ENCODE measurements at places on chromosomes 12 and 14.

GRCh38 chr12:56150563-56150962 is 1.8 kb upstream of the MYL6B start:
- DNase-seq: no peak

DNA sequence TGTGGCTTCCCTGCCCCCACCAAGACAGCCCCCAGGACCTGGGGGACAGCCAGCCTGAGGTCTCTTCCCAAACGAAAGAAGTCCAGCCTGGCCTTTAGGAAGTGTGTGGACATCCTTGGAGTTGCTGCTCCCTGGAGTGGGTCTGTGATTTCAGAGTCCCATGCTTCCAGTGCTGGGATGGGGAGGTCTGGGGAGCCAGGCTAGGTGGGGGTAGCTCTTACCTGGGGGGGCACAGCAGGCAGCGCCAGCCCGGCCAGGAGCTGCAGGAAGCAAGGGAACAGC is 509 bp downstream of the PGF start:
- DNase-seq: no peak

GRCh38 chr14:23708343-23708742 is 72.2 kb downstream of the DHRS2 start:
- no peak for DNase-seq

DNA sequence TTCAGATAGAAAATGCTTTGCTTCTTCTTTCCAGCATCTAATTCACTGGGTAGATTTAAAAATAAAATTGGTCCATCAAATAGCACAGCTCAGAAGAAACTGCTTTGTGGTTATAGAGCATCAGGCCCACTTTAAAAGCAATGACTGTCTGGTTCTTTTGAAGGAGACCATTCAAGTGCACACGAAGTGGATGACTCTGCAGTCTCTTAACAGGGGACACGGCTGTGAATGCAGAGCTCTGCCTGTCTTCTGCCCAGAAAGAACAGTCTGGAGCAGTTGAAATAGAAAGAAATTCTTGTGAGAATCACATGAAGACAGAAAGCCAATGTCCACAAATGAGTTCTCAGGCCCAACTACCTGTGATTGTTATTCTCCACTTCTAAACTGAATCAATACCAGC is 138.7 kb upstream of the PLEKHA5 start:
- no peak for DNase-seq

- peak; percentile 91 for DNase-seq
Observed at GRCh38 chr12:68267892-68268396, 14.5 kb upstream of the IL22 start.

- DNase-seq: no peak
Observed at GRCh38 chr12:101667591-101667990, 29.8 kb upstream of the CHPT1 start.

DNA sequence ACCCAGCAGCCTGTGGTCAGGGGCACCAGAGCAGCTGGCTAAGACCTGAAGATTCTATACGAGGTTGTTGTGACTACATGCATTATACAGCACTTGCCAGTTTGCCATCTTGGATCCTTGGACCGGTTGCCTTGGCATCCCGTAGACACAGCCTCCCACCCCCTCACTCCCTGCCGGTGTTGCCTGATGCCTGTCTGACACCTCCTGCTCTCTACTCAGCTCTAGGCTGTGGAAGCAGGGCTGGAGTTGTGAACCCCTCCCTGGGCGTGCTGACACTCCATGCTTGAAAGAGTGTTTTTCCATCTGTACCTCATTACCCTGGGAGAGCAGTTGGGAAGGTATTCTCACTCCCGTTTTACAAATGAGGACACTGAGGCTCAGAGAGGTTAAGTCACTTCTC is 2.5 kb downstream of the CHGA start:
- DNase-seq: no peak

DNA sequence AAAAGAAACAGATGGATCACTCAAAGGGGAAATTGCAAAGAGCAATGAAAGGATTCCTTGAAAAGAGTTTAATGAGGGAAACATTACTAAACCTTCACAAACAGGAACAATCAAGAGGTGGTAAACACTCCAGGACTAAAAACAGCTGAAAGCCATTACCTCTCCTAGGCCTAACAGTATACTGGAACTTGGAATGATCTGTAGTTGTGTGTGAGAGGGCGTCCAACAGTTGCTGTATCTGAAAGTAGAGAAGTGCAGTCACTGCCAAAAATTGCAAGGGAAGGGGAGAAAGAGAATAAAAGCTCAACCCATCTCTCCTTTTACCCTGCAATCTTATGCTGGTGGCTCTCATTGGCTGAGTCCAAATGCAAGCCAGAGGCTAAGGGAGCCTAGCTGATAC is 17.0 kb upstream of the MIS18BP1 start:
- no peak for DNase-seq

DNA sequence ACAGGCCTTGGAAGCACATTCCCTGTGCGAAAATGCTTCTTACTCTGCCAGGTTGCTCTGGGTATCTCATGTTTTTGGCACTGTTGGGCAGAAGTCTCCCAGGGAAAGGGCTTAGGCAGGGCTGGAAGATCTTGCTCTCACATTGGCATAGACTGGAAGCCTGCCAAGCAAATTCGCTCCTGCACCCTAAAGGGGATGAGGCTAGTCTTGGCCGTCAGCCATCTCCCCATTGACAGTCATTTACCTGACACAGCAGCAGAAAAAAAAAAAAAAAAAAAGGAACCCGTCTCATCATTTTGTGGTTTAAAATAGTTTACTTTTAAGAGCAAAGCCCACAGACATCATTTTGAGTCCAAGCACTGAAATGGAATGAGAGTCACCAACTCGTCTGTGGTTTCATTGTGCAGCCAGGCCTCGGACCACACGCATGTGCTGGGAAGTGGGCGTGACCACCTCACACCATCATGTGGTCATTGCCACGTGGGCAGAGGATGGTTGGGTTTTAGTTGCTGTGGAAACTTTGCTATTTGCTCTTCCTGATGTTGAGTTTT is 84.8 kb downstream of the NRXN3 start:
- no peak for DNase-seq

- no peak for DNase-seq
Observed at GRCh38 chr12:53975064-53975471, 314 bp upstream of the HOTAIR start.

DNA sequence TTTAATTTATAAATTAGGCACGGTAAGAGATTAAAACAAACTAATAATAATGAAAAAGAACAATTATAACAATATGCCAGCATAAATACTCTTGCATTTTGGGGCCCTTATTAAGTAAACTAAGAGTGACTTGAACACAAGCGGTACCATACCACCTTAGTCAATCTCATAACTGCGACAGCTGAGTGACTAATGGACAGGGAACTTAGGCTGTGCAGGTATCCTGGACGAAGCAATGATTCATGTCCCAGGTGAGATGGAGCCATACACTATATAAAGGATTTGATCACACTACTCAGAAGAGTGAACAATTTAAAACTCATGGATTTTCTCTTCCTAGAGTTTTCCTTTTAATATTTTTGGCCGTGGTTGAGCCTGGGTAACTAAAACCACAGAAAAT is 4.3 kb downstream of the KLRC4 start:
- DNase-seq: peak; percentile 54

DNA sequence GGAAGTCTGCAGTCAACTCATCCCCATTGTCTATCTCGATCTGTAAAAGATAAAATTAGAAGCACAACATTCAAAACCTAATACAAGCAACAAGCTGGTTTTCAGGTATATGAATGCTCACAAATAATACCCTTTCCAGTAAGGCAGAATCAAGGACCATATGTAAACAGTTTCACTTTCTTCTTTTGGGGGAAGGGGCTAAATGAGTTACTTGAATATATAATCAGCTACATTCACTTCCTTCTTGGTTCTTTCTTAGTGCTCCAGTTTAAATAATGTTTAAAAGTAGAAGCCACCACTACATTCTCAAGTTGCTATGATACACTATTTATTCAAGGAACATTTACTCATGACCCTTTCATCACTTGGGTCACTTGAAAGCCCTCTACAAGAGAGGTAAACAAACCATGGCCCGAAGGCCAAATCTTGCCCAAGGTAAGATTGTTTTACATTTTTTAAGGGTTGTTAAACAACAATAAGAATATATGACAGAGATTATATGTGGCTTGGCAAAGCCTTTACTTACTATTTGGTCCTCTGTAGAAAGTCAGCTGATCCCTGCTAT is 10.3 kb downstream of the TWF1 start:
- DNase-seq: no peak

- DNase-seq: no peak
Observed at GRCh38 chr14:104593710-104594136, 10.8 kb downstream of the TMEM179 start.

- DNase-seq: no peak
Observed at GRCh38 chr12:39912211-39912980, 193.5 kb downstream of the SLC2A13 start.

GRCh38 chr12:131986361-131986760 is 36.6 kb downstream of the EP400 start:
- no peak for DNase-seq

- no peak for DNase-seq
Observed at GRCh38 chr12:11412731-11413130, 17.4 kb upstream of the PRB2 start.

GRCh38 chr14:77470224-77470870 is 12.5 kb downstream of the AHSA1 start:
- DNase-seq: no peak

DNA sequence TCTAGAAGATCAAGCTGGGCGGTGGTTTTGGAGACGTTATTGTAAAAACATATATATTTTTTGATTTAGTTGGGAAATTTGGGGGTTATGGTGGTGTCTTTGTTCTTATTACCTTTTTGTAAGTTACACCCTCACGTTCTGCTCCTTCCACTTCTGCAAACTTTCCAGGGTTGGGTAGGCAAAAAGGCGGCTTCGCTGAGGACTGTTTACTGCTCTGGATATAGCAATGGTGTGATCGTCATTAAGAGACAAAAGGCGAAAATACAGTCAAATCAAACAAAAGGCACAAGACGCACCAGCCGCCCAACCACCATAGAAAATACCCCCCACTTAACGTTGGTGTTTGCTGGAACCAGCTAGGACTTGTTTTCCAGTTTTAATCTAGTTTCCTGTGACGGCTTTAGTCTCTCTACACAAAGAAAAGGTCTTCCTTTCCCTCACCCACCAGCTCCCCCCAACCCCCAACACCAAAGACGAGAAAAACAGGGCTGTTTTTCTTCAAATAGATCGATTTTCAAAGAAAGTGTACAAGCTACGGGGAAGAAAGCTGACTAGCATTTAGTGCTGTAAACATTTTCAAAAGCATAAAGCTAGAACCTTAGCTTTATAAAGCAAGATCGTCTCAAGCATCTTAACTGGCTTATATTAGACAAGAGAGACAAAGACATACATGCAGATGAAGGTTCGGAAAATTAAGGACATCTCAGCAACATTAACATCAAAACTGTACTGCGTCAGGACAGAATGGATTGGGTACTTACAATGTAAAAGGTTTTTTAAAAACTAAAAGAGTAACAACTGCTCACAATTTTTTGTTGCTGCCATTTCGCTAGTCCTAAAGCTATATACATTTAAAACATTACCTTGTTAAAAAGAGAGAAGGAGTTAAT is 2.0 kb upstream of the SETD1B start:
- DNase-seq: peak; percentile 25

GRCh38 chr12:55899082-55899481 is 28.6 kb downstream of the PYM1 start:
- DNase-seq: no peak

- no peak for DNase-seq
Observed at GRCh38 chr14:96926001-96926400, 128.8 kb downstream of the VRK1 start.
